ENCODE measurements at places on chromosomes 1 and 21.

DNA sequence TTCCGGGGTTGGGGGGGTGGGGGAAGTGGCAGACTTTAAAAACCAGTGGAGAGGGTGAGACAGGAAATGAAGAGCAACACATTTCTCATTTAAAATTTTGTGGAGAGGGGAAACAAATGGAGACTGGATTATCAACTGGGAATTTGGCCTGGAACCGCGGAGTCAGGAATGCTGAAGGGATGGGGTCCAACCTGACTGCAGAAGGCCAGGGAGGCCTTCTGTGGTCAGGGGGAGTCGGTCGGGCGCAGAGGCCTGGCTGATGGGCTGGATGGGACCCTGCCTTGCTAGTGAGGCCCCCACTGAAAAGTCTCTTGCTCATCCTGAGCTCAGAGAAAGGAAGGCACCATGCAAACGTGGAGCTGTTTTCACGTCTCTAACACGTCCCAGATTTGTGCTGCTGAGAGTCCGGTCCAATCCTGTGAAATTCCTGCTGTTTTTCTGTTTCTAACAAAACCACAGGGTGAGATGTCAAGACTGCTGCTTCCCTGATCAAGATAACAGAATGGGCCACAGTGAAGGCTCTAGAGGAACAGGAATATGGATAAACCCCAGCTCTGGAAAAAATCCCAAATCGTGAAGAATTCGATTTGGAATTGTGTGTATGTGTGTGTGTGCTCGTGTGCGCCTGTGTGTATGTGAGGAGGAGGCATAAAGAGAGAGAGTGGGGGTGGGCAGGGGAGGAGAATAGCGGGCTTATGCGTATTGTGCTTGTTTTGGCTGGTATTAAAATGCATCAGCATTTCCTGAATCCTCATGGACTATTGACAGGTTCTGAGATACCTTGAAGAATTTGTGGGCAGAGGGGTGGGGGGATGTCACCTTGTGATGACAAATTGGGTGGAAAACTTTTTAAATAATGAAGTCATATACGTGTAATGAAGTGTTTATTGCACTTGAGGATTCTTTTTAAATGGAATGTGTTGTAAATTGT is 117.4 kb downstream of the NGF start:
- no peak for DNase-seq

- DNase-seq = no peak
These were observed 469.5 kb downstream of the MATN1 start for GRCh38 chr1:30253807-30254440.

GRCh38 chr1:201902198-201902597 is 13.5 kb downstream of the SHISA4 start:
- no peak for DNase-seq

DNA sequence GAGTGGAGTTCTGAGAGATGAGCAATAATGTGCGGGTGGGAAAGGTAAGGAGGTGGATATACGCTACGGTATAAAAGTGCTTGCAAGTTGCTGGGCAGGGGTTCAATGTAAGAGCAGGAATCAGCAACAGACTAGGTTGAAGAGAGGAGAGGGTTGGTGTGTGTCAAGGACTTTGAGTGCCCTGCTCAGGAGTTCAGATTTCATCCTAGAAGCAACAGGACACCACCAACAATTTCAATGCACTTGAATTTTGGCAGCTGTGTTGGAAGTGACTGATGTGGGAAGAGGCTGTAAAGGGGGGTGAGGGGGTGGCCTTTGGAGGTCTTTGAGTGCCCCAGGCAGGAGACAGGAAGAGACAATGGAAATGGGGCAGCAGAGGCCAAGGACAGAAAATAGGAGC is 57.3 kb downstream of the RHOU start:
- no peak for DNase-seq

GRCh38 chr1:215932558-215932957 is 365.5 kb downstream of the KCTD3 start:
- no peak for DNase-seq

DNA sequence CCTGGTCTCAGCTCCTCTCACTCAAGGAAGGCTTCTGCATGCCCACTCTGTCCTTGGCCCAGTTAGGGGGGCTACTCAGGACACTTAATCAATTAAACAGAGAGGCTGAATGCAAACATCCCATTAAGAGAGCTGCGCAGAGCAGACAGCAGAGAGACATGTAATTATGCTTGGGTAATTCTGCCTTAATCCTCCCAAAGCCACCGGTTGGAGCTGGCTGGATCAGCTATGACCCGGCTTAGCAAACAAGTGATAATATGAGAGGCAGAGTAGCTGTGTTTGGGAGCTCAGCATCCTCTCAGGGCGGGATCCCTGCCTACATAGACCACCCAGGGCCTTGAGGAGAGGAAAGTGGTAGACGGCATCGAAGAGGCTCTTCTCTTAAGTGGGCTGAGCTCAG is 183.2 kb downstream of the GRIK3 start:
- no peak for DNase-seq

DNA sequence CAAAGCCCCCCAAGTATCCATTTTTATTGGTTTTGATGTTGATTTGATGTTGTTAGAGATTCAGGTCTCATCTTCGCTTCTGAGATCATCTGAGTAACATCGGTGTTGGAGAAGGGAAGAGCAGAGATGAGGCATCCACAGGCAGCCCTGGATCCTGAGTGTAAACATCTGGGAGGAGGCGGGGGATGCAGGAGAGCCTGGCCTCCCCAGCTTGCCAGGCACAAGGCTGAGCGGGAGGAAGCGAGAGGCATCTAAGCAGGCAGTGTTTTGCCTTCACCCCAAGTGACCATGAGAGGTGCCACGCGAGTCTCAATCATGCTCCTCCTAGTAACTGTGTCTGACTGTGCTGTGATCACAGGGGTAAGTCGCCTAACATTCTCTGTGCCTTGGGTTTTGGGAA is at the start of gene PROK1:
Gene PROK1 (plus strand): TSS at position 221 of the 400 bp plus-strand sequence. CDS start 68 bp downstream, at position 289.
- DNase-seq = no peak

- no peak for DNase-seq
These were observed 165.9 kb downstream of the PCBP3 start for GRCh38 chr21:45809421-45809820.

DNA sequence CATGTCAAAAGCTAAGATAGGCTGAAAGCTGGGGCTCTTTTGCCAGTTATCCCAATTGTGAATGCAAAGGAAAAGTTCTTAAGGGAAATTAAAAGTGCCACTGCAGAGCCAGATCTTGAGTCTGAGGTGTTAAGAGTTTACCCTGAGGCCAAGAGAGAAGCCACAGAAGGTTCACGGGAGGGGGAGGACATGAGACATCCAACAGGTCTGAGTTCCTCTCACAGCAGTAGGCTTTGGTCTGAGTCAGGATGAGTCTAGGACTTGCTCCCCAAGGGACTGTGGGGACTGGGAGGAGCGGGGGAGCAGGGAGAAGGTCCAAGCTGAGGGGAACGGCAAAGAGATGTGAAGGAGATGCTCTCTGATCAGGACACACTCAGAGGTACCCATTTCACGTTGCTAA is 411.2 kb upstream of the CAMK1G start:
- DNase-seq = no peak

DNA sequence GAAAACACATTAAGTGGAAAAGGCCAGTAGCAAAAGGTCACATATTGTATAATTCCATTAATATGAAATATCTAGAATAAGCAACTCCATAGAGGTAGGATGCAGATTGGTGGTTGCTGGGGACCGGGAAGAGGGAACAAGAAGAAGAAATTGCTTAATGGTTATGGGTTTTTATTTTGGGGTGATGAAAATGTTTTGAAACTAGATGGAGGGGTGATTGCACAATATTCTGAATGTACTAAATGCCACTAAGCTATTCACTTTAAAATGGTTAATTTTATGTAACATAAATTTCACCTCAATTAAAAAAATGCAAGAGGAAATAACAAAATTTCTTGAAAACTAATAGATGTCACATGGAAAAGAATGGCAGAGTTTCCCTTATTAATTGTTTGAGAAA is 6.7 kb downstream of the KIAA0040 start:
- no peak for DNase-seq

DNA sequence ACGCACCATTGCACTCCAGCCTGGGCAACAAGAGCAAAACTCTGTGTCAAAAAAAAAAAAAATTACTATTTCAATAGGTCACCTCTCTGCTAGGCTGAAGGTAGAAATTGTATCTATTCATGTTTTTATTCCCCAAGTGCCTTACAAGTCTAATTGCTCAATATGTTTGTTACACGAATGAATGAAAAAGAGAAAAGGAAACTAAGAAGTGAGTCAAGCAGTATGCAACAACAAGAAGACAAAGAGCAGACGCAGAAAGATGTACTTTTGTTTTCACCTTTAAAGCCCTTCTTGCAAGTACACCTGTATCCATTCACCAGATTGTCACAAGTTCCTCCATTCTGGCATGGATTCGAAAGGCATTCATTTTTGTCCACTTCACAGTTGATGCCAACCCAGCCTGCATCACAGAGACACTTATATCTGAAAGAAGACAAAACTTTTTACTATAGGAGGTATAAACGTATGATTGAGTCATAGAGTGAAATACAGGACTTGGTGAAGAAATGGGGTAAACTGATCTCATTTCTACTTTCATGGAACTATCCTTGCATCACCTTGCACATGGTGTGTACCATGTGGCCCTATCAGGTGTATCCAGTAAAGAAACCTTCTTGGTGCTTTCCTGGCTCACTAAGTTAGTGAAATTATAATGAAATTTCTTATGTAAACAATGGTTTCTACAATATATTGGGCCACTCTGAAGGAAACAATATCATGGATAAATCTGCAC is 57.1 kb upstream of the ADAM30 start:
- DNase-seq = no peak

GRCh38 chr1:211831558-211832323 is 1.2 kb upstream of the LPGAT1 start:
- no peak for DNase-seq

DNA sequence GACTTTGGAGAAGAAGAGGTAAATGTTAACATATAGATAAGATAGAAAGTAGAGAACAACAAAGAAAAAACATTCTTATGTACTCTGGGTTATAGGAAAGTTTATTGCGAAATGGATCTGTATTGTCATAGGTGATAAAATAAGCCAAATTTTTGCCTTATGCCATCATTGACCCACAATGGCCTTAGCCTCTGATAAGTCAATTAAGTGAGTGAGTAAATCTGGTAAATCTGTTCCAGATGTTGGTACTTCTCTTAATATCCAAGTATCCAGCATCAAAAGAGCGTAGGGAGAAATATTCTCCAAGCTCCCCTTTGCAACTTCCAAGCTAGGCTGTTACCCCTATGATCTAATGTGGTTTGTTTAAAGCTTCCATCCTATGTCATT is 38.3 kb upstream of the CLCA4 start:
- DNase-seq = no peak

DNA sequence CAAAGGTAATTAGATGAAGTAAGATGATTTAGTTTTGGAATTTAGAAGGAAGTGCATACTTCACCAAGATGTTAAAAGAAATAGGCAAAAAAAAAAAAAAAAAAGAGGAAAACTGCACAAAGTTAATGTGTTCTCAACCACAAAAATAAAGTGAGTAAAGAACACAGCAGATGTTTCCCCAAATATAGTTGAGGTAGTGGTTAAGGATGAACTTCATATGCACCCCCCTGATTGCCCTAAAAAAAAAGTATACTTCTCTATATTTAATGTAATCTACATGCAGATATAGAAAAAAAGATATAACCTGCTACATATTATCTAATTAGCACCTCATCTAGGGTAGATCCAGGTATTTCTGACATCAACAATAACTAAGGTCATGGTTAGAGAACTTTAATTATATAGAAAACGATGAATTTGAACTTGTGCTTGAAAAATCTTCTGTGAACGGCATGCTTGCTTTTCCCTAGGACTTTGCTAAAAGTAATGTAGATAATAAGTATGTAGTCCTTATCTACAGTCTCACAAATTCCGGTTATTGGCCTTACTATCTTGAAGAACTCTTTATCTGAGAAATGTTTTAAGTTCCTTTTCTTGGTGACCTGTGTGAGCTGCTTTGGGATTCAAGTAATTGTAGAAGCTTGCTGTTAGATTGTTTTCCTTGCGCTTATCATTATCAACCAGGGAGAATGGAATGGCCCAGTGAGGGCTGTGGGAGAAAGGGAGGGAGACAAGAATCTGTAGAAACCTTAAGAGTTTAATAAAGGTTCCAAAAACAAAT is 70.1 kb upstream of the LRRC7 start:
- no peak for DNase-seq

- DNase-seq = no peak
These were observed 171.9 kb downstream of the SMYD3 start for GRCh38 chr1:246335151-246335550.

DNA sequence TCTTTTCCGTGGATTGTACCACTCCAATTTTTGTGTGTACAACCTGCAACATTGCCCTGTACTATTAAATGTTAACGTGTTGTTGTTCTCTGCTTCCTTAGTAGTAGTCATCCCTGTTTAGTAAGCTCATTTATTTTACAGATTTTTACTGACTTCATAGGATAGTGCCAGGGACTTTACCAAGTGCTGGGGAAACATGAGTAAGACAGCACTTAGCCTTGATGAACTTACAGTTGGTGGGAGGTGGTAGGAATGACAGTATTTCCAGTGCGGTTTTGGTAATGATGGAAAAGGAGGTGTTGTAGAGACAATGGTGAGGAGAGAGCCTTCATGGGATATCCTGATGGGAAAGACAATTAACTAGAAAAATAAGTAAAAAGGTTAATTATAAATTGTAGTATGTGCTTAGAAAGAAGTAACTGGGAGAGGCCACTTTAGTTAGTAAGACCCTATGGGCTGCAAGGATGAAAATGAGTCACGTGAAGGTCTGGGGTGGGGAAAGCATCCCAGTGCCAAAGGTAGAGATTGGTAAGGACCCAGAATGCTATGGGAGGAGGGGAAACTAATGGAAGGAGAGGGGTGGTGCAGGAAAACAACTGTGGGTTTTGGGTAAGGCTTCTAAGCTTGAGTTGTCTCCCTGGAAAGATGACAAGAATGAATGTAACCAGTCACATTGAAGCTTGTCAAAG is 1.7 kb downstream of the RLF start:
- DNase-seq = peak; percentile 18

DNA sequence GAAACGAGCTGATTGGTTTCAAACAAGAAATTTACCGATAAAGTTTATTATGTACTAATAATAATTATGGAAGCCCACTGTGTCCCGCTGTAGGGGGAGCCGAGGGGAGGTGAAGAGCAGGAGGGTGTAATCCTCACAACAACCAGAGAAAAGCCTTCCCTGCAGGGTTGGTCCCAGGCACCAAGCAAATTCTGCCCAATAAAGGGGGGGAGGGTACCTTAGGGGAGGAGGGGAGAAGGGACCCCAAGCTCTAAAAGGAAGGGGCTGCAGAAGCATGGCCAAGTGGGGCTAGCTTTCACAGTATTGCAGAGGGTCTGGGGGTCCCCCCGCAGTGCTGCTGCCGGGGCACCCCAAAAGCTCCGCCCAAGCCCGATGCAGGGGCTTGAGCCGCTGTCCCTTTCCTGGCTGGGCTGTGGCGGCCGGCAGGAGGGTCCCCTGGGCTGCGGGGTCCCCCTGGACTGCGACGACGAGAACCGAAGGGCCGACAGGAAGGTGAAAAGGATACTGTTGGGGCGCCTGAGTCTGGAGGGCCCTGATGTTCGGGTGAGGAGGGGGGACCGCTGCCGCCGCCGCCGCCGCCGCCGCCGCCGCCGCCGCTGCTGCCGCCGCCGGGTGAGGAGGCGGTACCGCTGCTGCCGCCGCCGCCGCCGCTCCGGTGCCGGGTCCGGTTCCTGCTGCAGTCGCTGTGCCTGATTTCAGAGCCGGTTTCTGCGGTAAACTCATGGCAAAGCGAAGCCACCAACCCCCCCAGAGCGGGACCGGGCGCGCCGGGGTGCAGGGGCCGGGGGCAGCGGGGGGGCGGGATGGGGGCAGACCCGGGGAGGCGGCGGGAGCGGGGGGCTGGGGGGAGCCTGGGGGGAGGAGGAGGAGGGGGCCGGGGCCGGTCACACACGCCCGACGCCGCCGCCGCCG is 771 bp downstream of the EIF4G3 start:
- peak; percentile 51 for DNase-seq

- no peak for DNase-seq
These were observed 21.0 kb downstream of the SDE2 start for GRCh38 chr1:225977937-225978748.
